Activated T-cell treated with anti-CD3 and anti-CD28 coated beads for 24 hours (primary cell): ENCODE measurements at places on chromosomes 7 and 10.

DNA sequence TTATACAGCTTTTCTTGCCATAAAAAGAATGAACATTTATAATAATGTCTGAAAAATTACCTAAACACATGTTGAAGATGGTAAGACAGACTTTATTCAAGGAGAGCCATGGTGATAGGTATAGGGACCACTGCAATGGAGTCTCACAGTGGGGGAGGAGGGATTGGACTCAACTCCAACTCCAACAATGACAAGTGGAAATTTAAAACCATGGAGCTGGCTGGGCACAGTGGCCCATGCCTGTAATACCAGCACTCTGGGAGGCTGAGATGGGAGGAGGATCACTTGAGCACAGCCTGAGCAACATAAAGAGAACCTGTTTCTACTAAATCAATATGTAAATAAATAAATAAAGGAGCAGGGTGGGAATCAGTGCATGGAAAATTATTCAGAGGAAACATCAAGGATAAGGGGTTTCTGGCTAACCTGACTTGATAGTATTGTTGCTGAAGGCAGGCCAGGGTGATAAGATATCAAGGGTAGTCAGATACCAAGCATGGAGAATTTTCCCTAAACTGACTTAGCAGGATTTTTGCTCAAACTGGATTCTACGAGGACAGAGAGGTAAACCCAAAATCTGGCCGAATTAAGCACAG, 19.5 kb upstream of the MICU1 start:
- DNase-seq = no peak

DNA sequence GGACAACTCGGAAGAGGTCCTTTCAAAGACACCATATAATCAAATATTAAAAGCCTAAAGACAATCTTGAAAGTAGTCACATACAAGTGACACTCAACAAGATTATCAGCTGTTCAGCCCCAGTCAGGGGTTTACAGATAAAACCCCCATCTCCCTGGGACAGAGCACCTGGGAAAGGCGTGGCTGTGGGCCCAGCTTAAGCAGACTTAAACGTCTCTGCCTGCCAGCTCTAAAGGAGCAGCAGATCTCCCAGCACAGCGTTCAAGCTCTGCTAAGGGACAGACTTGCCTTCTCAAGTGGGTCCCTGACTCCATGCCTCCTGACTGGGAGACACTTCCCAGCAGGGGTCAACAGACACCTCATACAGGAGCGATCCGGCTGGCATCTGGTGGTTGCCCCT, 18.0 kb downstream of the CDCA7L start:
- DNase-seq = no peak

- no peak for DNase-seq
These were observed 143.7 kb downstream of the DNAJB6 start for GRCh38 chr7:157480371-157481050.

- DNase-seq = no peak
These were observed 19.0 kb downstream of the ADCYAP1R1 start for GRCh38 chr7:31070991-31071644.

- no peak for DNase-seq
These were observed 171.7 kb downstream of the DNAJB6 start for GRCh38 chr7:157508477-157508881.

GRCh38 chr10:31605861-31606525, 287.0 kb downstream of the ZEB1 start:
- DNase-seq = no peak

- DNase-seq = no peak
These were observed 270.6 kb downstream of the AUTS2 start for GRCh38 chr7:69868921-69869320.

GRCh38 chr7:11642841-11643240, 189.2 kb downstream of the THSD7A start:
- DNase-seq = no peak

DNA sequence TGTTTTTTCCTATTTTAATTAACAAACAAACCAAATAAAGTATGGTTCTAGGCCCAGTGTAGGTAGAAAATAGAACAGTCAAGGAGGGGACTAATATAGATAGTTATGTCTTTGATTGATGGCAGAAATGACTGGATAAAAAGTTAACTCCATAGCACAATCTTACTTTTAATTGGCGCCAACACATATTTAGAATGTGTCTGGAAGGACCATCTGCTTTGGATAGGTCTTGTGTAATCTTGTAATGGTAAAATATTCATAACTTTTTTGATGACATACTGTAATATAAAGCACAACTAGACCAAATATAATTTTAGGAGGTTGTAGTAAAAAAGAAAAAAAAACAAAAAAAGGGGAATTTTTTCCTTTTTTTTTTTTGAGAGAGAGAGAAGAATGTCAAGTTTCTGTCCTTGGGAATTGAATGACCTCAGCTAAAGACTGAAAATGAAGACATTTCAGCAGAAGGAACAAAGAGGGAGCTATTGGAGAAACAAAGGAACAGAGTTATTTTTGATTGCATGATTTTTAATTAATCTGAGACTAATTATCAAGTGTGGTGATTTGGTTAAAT, 193.7 kb downstream of the CDK14 start:
- no peak for DNase-seq

- DNase-seq = no peak
These were observed 3.2 kb upstream of the MRPS24 start for GRCh38 chr7:43872406-43873110.

- no peak for DNase-seq
These were observed 403.3 kb downstream of the HGF start for GRCh38 chr7:81366546-81366945.

DNA sequence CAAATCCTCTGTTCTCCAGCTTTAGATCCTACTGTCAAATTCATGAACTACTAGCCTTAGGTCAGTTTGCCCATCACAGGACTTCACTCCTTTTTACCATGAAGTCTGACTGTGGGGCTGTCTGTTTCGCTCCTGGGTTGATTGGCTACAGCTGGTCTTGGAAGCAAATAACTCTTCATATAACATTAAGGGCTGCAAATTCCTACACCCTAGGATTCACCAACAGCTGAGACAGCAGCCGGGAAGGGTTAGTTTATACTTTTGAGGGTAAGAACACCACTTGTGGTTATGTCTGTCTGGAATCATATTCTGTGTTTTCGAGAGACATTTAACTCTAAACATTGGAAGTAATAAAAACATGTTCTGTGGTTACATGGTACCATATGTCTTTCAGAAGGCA, 55.9 kb upstream of the KIAA1217 start:
- no peak for DNase-seq

DNA sequence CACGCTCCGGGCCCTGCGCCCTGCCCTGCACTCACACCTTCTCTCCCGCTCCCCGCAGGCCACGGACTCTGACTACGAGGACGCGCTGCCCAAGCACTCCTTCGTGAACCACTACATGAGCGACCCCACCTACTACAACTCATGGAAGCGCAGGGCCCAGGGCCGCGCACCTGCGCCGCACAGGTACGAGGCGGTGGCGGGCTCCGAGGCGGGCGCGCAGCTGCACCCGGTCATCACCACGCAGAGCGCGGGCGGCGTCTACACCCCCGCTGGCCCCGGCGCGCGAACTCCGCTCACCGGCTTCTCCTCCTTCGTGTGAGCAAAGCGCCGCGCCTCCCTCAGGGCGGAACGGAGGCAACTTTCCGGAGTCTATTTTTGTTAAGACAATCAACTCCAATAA, 417.0 kb upstream of the FOXK1 start:
- DNase-seq = no peak

DNA sequence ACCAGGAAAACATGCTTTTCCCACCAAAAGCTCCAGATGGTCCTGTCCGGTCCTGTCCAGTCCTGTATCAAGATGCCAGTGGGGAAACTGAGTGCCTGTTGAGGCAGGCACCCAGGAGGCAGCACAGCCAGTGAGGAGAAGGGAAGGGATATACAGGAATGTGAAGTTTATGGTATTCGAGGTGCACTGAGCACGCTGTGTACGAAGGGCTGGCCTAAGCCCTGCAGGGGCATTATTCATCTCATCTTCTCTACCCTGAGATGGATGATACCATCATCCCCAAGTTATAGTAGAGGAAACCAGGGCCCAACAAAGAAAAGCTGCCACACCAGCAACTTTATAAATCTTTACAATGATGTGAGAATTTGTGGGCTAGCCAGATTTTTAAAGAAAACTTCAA, 23.4 kb upstream of the FXYD4 start:
- DNase-seq = no peak

DNA sequence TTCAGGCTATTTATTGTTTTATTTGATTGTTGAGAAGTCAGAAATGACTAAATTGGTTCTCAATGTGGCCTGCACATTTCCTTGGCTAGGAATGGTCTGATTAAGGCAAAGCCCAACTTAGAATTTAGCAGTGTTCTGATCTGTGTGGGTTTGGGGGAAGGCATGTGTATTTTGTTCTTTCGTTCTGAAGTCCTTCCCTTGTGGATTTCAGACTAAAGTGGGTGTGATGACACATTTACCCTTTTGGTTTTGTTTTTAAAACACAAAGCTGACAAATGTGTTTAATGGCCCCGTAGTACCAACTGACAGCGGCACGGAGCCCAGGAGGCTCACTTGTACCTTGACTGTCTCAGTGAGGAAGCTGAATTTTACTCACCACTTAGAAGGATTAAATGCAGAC, 452.3 kb upstream of the GALNT17 start:
- no peak for DNase-seq

DNA sequence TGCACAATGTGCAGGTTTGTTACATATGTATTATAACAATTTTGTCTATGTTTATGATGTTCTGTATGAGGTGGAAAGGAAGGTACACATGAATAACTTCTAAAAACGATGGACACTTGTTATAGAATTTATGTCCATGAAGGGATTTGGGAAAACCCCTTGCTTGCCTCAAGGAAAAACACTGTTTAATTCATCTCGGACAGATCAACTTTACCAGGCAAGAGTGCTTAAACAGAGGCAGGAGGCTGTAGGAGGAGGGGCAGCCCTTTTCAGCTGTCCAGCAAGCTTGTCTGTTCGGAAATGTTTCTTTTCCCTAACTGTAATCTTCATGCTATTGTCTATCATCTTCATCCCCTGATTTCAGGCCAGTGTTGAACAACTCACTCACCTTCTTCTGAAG, 200.9 kb downstream of the CDC14C start:
- no peak for DNase-seq

DNA sequence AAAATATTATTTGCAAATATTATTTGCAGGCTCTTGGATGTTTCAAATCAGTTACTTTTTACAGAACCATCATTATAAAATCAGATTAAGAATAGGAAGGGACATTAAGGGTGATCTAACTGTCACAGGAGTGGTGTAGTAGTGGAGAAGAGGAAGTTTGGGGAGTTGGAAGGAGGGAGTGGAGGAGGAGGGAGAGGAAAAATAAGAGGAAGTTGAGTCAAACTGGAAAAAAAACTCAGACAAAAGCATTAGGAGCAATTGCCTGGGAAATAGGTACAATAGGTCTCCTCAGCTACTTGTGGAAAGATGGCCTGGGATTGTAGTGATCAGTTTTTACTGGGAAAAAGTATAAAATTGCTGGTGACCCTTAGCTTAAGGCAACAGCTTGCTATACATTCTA, 77.7 kb upstream of the GPR37 start:
- no peak for DNase-seq

- no peak for DNase-seq
These were observed 45.3 kb upstream of the GNAI1 start for GRCh38 chr7:80089366-80089765.

- no peak for DNase-seq
These were observed 49.4 kb downstream of the AKR1D1 start for GRCh38 chr7:138125598-138126111.

DNA sequence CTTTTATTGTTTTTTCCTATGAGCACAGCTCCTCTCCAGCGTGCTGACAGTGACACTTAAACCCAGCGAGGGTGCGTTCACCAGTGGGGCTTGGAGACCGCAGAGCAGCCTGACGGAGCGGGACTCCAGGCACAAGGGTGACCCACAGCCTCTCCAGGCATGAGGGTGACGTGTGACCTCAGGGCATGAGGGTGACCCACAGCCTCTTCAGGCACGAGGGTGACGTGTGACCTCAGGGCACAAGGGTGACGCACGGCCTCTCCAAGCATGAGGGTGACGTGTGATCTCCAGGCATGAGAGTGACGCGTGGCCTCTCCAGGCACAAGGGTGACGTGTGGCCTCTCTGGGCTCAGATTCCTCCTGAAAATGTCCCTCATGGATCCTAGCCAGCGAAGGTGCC, 164.3 kb upstream of the TCERG1L start:
- DNase-seq = no peak

GRCh38 chr7:5383314-5384098, 40.1 kb downstream of the TNRC18 start:
- DNase-seq = no peak

- no peak for DNase-seq
These were observed 394.8 kb upstream of the IGFBP3 start for GRCh38 chr7:46315891-46316290.

GRCh38 chr10:48788554-48788953, 103.9 kb downstream of the WDFY4 start:
- no peak for DNase-seq

DNA sequence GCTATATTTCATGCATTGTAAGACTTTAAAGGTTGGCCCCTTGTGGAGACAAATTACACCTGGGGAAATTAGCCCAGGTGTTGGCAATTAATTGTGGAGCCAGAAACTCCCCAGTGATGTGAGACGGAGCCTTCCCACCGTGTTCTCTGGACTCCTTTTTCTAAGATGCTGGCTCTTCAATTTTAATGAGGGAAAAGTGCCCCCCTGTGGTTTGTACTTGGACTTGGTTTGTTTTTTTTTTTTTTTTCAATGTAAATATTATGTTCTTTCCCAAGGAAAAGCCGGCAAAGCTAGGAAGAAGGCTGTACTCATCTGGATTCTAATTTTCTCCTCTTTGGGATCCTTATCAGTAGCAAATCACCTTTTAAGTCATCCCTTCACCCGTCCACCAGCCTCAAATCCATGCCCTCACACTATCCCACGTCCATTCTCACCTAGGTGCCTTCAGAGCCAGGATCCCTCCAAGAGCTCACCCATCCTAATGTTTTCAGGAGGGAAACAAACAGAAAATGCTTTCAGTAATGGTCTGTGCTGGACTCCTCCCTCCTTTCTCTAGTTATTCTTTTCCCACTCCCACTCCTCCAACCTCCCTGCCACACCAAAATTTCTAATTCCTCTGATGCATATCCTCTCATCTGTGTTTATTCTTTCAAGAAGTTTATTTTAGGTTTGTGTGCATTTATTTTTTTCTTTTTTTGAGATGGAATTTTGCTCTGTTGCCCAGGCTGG, 20.4 kb upstream of the ST8SIA6 start:
- DNase-seq = no peak

DNA sequence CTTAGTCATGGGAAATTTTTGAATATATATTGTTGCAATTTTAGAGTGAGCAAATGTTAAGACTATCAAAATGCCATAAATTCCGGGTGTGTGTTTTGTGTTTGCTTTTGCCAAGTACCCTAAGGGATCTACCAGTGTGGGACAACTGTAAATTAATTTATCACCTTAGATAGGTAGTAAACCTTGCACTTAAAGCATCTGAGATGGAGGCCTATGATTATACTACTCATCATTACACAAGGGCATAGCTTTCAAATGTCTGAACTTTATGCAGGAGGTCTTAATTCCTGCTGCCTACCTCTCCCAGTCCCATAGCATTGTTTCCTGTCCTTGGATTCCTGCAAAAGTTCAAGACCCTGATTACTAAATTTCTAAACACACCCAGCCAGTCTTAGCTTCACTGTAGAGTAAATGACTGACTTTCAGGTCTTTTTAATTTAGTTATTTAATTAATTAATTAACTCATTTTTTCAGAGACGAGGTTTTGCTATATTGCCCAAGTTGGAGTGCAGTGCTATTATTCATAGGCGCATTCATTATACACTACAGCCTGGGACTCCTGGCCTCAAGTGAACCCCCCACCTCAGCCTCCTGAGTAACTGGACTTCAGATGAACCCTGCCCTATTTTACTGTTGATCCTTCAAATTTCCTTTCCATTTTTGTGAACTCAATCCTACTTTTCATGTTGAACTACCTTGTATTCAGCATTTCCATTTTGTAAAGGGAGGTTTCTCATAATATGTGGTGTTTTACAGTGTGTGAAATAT, 47.0 kb downstream of the THSD7A start:
- no peak for DNase-seq
